ENCODE measurements at places on chromosomes 11 and 22.

GRCh38 chr11:45607995-45608394 is 57.4 kb downstream of the CHST1 start:
- DNase-seq: no peak

GRCh38 chr11:108115500-108116140 is 5.7 kb upstream of the ACAT1 start:
- no peak for DNase-seq

- DNase-seq: no peak
These were observed 9.2 kb downstream of the FXYD2 start for GRCh38 chr11:117815262-117815803.

GRCh38 chr11:124415356-124415923 is 9.2 kb downstream of the OR8B4 start:
- no peak for DNase-seq

GRCh38 chr11:88122956-88123355 is 52.3 kb downstream of the RAB38 start:
- no peak for DNase-seq

DNA sequence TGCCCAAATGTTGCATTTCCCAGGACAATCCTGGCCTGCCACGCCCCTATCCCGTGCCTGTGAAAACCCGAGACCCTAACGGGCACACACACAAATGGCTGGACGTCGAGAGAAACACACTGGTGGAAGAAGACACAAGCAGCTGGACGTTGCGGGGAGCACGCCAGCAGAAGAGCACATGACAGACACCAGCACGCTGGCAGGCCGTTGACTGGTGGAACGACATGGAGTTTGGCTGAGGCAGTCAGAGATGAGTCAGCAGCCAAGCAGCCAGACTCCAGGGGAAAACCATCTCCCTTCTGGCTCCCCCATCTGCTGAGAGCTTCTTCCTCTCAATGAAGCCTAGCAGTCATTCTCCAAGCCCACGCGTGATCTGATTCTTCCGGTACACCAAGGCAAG is 606.7 kb upstream of the LRRC4C start:
- no peak for DNase-seq

DNA sequence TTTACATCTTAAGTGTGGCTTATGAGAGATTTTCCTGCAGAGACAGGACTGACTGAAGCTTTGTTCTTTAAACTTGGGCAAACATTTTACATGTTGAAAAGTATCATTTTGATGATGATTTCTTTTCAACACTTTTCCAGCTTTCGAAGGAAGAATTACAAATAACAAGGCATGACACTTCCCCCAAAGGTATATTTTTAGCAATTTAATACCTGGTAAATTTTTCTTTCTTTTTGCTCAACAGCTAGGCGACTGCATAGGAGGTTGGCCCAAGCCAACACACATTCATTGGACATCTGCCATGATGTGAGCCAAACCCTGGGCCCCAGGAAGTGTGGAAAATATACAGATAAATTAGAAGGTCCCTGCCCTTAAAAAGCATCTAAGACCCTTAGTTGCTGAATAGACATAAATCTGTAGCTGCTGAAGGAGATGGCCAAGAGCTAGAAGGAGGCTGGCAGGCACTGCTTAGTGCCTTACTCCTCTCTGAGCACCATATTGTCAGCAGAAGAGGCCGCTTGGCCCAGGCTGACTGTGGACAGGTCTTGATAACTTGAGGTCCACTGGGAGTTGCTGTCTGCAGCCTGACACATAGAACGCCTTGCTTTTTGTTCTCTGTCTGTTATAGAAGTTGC is 53.3 kb upstream of the CD44 start:
- DNase-seq: no peak

GRCh38 chr22:33842421-33843094 is 77.7 kb downstream of the LARGE1 start:
- no peak for DNase-seq

DNA sequence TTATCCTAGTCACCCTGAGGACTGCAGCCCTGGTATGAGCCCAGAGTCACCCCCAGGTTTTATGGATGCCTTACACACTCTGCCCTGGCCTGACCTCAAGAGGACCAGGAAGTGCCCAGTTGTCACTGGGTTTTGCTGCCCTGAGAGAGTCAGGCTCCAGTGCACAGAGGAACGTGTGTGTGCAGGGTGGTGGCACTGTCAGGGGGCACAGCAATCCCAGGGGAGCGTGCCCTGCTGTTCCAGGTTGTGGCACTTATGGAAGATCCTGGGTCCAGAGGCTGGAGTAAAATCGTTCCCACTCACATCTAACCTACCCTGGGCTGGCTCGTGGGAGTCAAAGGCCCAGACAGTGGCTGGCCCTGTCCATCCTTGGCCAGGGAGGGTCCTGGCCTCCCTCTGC is 7.6 kb downstream of the APOBEC3A start:
- DNase-seq: no peak

DNA sequence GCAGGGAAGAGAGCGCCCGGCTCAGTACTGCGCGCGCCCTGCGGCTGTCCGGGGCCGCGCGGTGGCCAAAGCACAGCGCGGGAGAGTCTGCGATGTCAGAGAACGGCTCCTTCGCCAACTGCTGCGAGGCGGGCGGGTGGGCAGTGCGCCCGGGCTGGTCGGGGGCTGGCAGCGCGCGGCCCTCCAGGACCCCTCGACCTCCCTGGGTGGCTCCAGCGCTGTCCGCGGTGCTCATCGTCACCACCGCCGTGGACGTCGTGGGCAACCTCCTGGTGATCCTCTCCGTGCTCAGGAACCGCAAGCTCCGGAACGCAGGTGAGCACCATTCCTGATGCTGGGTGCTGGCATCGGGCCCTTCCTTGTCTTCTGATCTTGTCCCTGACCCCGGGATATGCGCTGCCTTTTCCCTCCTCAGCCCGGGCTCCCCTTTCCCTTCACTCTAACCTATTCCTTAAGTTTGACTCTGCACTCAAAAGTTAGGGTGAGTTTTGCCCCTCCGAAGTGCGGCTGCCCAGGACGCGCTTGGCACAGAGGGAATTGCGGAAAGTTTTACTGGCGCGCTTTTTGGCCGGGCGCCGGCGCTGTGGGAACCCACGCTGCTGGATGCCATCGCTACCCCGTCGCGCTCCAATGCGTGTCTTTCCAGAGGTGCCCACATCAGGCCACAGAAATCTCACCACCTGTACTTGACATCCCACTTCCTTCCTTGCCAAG is at the start of gene MTNR1B:
Gene MTNR1B, plus strand, starts transcription at position 18 of the 714 bp plus-strand sequence. Its CDS starts 75 bp downstream, at position 93.
- no peak for DNase-seq

DNA sequence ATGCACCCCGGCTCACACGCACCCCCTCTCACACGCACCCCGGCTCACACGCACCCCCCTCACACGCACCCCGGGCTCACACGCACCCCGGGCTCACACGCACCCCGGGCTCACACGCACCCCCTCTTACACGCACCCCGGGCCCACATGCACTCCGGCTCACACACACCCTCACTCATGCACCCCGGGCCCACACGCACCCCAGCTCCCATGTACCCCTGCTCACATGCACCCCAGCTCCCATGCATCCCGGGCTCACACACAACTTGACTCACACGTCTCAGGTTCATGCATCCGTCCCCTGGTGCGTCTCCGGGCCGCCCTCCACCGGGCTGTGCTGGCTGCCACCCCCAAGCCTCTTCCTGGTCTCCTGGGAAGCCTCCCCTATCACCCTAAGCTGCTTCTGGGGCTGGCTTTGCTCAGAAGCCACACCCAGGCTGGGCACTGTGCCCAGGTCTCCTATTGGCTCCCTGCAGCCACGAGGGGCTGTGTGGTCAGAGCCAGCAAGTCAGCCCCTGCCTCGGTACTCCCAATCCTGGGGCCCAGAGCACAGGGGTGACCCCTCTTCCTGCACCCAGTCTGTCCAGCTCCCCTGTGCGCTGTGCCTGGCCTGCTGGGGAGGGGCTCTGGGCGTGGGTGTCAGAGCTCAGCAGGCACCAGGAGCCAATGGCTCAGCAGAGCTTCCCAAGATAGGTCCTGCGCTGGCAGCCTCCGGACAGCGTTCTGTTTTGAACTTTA is 16.9 kb downstream of the TSPAN4 start:
- DNase-seq: no peak

GRCh38 chr11:82889133-82890001 is 10.9 kb downstream of the PRCP start:
- DNase-seq: no peak

DNA sequence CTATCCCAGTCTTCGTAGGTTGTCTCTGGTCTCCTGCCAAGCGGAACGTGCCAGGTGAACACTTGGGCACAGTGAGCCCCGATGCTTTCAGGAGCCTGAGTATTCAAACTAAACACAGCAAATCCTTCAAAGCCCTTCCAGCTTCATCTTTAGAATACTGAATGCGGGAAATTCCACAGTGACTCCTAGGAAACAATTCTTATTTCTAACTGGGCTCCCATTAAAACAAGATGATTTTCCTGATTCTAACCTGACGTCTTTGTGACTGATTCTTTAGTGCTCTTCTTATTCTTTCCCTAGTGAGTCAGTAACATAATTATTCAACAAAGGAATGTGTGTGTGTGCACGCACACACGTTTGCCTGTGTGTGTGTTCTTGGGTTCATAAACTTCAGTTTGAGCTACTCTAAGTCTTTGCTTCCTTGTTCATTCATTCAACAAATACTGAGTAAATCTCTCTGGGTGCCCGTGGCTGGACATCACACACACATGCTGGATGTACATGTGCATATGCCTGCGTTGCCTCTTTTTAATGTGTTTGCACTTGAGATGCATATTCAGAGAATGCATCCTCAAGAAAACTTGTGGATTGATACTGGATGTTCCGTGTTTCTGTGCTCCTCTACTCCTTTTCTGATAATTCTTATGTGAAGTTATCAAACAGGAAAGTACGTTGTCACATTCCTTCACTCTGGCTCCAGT is 134.5 kb downstream of the WNT7B start:
- DNase-seq: no peak

GRCh38 chr11:108122166-108122628 is 830 bp downstream of the ACAT1 start:
- no peak for DNase-seq

GRCh38 chr22:44192098-44192815 is 11.5 kb downstream of the PARVG start:
- DNase-seq: no peak

DNA sequence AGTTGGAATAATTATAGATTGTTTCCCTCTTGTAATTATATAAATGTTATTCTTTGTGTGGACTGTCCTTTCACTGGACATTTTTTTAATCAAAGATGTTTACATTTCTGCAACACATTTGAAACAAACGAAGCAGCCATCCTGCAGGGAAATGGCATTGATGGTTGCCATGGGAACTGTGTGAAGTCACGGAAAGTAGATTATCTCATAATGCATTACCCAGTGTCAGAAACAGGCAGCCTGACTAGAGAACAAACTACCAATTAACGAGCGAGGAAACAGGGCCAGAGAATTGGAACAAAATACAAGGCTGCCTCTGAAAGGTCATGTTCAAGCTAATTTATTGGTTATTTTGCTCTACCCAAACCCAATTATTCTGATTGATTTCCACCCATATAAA is 96.9 kb upstream of the LARGE1 start:
- DNase-seq: no peak

DNA sequence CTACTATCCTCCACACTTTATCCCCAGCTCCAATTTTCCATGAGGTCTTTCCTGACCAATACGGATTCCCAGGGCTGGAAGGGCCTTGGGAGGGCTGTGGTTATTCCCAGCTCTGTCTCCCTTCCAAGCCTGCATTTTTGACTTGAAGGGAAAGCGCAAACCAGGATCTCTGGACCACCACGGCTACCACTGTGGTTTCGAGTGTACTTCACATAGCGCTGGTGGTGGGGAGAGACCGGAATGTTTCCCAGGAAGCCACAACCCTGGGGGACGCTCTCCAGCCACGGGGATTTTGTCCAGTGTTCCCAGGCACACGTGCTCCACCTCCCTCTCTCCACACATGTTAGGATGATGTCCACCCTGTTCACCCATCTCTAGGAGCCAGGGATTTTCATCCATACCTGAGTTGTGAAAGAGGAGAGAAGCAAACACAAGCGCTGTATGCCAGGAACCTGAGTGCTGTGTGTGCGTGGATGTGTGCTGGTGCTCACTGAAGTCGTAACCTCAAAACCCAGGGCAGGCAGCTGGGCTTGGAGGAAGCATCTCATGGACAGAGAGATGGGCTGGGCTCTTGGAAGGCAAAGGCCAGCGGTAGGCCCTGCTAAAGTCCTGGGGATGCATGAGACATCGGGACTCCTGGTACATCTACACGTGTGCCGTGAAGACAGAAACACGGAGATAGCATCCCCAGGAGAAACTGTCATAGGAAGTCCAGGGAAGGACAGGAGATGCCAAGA is 1.3 kb upstream of the NPTXR start:
- no peak for DNase-seq

DNA sequence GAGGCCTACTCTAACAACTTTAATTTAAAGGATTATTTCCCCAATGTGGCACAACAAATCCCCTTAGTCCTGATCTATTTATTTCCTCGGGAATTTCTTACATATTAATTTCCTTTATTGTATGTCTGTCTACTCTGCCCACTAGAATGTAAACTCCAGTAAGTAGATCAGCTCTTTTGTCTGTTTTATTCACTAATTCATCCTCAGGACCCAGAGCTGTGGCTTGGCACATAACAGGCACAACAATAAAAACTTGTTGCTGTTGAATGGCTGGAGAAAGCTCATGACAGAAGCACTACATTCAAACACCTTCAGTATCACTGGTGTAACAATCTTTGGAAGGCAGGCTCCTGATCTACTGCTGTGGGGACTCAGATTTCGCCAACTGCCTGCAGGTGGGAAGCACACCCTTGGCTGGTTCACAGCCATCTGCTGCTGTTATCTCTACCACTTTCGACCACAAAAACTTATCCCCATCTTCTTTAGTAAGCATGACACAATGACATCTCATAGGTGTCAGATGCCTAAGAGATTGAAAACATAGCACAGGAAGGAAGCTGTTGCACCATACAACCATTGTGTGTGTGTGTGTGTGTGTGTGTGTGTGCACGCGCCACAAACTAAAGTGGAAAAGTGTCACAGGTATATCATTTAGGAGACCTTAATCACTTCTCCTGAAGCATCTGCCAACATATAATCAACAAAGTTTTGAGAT is 11.9 kb downstream of the HIRA start:
- DNase-seq: no peak

DNA sequence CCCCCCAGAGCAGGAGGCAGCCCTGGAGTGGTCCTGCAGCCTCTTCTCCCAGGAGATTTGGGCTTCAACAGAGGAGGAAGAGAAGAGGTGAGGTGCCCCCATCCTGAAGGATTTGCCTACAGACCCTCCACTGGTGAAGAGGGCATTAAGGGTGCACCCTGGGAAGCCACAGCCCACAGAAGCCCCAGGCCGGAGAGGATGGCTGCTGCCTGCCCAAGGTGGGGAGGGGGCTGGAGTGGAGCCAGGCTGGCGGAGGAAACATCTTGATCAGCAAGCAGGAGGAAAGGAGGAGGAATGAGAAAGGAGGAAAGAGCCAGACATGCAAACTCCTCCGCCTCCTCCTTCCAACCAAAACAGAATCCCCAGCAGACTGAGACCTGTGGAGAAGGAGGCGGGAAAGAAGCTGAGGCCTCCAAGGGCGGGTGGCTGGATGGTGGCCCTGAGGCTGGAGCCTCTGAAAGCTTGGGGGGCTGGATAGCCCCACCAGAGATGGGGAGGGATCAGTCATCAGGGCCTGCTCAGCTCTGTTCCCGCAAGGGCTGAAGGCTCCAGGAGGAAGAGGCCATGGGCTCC is 31.3 kb downstream of the ARRB1 start:
- DNase-seq: no peak

GRCh38 chr11:117143390-117143789 is 697 bp upstream of the PAFAH1B2 start:
- no peak for DNase-seq
